Stimulated activated CD4-positive, alpha-beta T cell treated with anti-CD3 and anti-CD28 coated beads, TNF-alpha, amount 100 ng/mL, for 1 hour (primary cell): ENCODE measurements at places on chromosomes 4 and X.

DNA sequence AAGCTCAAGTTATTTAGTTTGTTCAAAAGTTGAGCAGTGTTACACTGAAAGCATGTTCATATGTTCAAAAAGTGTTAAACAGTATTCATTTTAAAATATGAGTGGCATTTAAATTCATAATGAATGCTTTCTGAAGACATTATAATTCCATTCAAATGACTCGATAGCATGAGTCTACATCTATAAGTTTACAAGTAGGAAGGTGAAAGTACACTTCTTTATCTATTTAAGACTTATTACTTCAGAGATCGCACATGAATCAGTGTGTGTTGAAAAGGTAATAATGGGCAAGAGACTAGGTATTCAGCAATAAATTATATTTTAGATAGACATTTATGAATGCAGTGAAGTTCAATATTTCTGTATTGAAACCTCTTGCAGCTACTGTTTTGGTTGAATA lies 456.1 kb downstream of the GRXCR1 start:
- DNase-seq = no peak

- DNase-seq = no peak
Measured at GRCh38 chr4:31175242-31175910, 455.2 kb downstream of the PCDH7 start.

GRCh38 chr4:87875191-87875590 lies 42.4 kb downstream of the MEPE start:
- no peak for DNase-seq

GRCh38 chrX:97267396-97268181 lies 383.9 kb downstream of the RPA4 start:
- DNase-seq = no peak

DNA sequence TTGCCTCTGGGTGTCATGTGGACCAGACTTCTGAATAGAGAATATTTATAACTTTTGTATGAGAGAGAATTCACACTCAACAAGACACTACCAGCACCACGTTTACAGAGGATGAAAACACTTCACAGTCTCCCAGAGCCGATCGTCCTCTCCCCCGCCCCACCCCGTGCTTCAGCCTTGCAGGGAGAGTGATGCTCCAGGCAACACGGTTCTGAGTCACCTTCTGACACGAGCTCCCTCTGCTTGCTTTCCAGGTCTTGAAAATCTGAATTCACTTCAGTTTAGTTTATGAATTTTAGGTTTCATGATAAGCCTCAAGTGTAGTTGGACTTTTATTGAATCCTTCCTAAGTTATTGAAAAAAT lies 59.8 kb downstream of the CPLX1 start:
- DNase-seq = no peak

- no peak for DNase-seq
Measured at GRCh38 chr4:52106191-52106590, 55.1 kb downstream of the SPATA18 start.

GRCh38 chr4:10013722-10014121 lies 7.6 kb downstream of the SLC2A9 start:
- no peak for DNase-seq

- no peak for DNase-seq
Measured at GRCh38 chr4:55820279-55820678, 689 bp downstream of the EXOC1L start.
